ENCODE measurements at places on chromosomes 6 and 20.

DNA sequence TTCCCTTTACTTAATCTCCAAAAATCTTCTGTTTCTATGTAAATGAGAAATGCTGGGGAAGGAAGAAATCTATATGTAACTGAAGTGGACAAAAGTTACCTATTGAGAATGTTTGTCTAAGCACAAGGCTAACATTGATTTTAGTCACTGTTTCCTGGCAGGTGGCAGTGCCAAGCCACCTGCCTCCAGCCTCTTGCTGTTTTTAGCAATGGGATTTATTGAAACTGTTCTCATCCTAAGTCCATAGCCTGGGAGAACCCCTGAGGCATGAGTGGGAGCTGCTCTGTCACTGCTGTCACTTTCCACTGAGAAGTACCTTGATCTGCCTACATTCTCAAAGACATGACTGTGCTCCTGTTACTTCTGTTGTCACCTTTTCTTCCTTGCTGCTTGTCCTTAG is 14.7 kb downstream of the ENPP3 start:
- no peak for DNase-seq

DNA sequence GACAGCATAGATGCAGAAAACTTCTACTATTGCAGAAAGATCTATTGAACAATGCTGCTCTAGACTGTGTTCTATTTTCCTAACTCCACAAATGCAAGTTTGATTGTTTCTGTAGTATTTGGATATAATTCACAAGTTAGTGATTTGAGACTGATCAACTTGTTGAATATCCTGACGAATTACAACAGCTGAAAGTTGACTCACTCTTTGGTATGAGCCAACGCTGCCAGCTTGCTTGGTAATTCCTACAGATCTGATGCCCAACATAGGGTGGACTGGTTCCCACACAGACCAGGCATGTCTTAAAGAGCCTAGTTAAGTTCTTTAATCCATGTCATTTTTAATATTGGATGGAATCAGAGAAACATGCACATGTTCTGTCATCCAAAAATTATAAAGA is 231.0 kb upstream of the RAB32 start:
- DNase-seq, result peak; percentile 90

- DNase-seq, result no peak
Observed at GRCh38 chr20:17705916-17706315, 6.2 kb downstream of the BANF2 start.

- no peak for DNase-seq
Observed at GRCh38 chr6:159254186-159254585, 85.0 kb downstream of the FNDC1 start.

DNA sequence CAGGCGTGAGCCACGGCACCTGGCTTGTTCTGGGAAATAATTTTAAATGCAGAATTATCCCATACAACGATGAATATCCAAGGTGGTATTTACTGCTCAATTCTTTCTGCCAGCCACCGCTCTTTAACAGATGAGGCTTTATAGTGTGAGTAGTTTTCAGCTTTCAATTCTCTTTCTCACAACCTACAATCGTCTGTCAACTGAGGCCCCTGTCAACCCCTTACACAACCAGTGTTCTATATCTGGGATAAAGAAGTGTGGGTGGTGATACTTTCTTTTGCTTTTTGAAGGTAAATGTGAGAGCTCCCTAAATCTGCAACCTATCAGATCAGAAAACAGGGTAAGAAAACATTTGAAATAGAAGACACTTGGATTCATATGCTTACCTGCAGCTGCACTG is 22.5 kb downstream of the STAU1 start:
- no peak for DNase-seq

DNA sequence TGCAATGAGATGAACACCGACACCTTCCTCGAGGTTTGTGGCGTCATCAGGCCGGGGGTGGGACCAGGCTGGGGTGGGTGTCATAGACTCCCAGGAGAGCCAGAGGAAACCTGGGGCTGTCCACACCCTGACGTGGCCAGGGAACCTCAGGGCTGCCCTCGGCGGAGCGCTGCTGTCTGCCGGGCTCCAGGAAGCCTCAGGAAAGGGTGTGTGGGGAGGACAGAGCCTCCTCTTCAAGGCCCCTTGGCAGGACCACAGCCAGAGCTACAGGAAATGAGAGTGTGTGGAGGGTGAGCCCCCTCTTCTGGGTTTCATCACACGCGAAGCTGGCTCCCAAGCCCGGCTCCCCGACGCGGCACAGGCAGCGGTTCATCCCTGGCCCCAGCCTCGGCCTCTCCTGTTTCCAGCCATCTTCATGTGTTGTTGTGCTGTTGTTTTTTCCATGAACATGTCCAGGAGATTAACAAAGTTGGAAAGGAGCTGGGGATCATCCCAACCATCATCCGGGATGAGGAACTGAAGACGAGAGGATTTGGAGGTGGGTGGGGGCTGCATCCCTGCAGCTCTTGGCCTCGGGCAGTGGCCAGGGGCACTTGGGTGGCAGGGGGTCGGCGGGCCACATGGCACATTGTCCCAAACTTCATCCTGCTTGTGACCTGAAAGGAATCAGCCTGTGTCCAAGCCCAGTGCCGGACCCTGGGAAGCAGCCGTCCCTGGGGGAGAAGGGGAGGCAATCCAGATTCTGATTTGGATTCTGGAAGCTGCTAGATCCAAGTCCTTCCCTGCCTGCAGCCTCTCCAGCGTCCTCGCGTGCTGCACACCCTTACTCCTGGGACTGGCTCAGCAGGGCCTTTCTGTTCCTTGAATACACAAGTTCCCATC is 6.4 kb downstream of the NPEPL1 start:
- DNase-seq, result no peak

DNA sequence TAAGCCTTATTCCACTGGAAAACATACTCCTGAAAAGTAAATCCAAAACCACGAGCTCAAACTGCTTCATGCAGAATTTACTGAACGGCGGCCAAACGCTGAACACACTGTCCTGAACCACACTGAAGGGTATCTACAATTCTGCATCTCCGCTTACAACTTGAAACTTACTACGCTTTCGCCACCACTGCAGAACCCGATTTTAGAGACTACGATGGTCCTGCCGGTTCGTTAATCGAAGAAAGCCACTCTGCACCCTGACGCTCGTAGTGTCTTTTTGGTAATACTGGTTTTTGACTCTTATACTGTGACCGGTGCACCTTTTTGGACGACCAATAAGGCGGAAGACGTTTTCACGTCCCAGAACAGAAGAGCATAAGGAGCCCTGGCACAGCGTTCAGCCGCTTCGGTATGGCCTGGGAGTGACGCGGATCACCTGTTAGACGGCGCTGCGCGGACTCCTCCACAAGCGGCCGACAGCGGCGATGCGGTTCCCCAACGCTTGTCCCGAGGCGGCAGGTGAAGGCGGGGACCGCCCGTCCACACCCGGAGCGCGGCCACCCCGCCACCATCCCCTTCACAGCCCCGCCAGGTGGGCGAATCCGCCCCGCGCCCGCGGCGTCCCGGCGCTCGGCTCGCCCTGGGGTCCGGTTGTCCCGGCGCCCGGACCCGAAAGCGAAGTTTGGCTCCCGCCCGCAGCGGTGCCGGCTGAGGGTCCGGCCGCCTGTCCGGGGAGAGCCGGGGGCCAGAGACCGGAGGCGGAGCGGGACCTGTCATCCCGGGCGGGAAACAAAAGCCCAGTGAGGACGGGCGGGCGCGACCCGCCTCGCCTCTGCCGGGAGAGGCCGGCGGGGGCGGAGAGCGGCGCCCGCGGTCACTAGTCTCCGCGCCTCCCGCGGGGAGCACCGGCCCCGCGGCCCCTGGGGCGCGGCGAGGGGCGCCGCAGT is 784 bp downstream of the FKBP5 start:
- DNase-seq, result peak; percentile 70
